Activated T-helper 9 cell treated with anti-CD3 and anti-CD28 coated beads, Interleukin-2, amount 50 U/mL, for 16 hours (primary cell): ENCODE measurements at places on chromosomes 7 and 10.

- no peak for DNase-seq
Measured at GRCh38 chr10:33573606-33574005, 239.1 kb upstream of the NRP1 start.

GRCh38 chr10:44879531-44879899 lies 31.6 kb upstream of the TMEM72 start:
- DNase-seq, result no peak

- DNase-seq, result no peak
Measured at GRCh38 chr10:7285522-7286322, 125.1 kb downstream of the SFMBT2 start.

- DNase-seq, result no peak
Measured at GRCh38 chr10:5654218-5654755, 12.1 kb downstream of the ASB13 start.

GRCh38 chr10:9635691-9636090 lies 1382.0 kb upstream of the CELF2 start:
- DNase-seq, result no peak

DNA sequence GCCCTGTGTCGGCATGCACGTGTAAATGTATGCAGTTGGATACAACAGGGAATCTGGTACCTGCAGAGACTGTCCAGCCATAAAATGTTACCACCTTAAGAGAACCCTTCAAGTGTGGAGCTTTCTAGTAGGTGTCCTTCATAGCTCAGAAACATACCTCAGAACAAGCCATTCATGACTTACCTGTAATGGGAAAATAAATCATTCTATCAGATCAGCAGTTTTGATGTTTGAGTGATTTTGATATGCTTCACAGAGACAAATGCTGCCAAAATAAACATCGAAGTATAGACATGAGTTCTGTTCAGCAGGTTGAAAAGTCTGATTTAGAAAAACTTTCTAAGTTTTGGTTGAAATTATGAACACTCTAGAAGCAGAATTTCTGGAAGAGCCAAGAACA lies 33.5 kb upstream of the UMAD1 start:
- no peak for DNase-seq

DNA sequence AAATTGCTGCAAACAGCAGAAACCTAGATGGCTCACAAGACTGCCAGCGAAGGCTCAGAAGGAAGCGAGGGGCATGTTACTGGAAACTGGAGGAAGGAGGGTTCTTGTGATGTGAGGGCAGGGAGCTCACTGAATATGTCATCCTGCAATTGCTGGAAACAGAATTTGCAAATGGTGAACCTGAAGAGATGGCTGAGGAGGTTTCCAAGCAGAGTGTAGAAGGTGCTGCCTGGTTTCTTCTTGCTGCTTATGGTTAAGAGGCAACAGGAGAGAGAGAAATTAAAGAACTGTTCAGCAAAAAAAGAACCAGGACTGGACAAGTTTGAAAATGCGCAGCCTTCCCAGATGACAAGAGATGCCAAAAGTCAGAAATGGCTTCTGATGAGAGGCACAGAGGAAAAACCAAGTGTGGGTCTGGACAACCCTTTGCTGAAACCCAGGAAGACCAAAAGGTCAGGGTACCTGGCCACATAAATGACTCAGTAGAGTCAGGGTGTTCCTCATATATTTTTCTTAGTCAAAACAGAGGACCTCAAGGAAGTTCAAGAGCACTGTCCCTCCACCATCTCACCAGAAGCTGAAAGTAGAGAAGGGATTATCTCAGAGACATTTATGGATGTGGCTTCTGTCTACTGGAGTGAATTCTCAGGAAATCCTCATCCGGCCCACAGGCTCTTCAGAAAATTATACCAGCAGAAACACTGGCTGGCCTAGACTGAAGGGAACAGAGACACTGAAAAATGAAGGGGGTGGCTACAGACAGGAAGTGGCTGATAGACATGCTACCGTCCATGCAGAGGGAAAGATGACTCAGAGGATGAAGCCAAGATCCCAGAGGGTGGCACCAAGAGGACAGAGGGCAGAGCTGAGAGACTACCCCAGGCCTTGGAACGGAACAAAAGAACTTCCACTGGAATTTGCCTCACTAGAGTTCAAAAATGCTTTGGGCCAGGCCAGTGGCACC lies 10.1 kb downstream of the PAPOLB start:
- no peak for DNase-seq

DNA sequence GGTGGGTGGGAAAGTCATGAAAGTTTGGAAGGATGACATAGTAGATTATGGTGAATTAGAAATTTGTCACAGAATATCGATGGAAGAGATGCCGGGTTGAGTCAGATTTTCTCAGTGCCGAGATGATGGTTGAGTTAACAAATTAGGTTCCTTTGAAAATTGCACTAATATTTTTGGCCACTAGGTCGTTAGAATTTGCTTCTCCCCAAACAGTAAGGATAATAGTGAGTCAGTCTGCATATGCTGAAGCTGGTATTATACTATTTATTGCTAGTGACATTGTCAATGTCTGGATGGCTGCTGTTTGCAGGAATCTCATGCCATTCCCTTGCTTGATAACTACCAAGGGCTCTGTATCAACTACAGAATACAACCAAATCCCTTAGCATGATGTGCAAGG lies 37.7 kb upstream of the MINDY3 start:
- no peak for DNase-seq

DNA sequence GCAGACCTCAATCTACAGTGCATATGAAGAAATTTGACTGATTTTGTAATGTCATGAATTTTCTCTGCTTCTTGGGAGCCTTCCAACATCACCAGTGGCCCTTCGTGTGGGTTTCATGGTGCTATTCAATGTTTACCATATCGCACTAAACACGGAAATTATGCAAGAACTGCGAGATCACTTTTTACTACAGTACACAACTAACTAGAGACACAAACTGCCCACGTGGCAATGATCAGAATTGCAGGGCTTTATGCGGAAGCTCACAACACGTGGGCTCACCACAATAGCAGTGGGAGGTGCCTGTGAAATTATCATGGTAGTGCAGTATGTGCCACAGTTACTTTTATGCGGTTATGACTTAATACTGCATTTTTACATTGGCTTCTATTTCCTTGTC lies 449.7 kb upstream of the KLF6 start:
- peak; percentile 50 for DNase-seq

- no peak for DNase-seq
Measured at GRCh38 chr7:33217595-33217994, 88.2 kb downstream of the BBS9 start.

DNA sequence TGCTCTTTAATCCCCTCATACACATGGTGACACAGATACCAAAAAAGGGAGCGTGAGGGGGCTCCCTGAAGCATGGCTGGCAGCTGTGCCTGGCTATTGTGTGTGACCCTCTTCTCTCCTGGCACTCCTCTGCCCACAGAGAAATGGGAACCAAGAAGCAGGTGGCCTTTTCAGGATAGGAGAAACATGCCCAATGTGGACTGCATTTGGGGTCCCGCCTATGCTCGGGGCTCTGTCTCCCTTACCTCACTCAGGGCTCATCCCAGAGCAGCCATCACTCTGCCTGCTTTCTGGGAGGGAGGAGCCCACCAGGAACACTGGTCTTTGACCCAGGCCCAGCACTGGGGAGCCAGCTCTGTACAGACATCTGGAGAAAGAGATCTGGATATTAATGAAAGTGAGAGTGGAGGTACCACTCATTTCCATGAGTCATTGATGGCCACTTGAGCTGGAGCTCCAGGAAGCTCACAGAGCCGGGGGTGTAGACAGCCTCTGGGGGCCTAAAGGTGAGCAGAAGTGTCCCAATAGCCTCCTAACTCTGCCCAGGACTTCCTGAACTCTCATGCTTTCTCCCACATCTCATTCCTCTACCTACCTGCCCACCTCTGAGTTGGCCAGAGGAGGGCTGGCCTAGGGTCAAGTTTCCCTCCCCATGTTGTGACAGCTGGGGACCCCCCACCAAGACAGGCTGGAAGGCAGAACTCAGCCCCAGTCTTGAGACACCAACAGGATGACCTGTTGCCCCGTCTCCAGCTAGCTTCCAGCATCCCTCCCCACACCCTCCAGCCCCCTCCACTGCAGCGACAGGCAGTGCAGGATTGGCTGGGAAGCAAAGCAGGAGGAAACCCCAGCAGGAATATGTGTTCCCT lies 42.6 kb downstream of the DRGX start:
- no peak for DNase-seq

- no peak for DNase-seq
Measured at GRCh38 chr10:60896810-60897209, 47.2 kb downstream of the RHOBTB1 start.

- no peak for DNase-seq
Measured at GRCh38 chr10:124350806-124351205, 67.9 kb downstream of the OAT start.

- no peak for DNase-seq
Measured at GRCh38 chr7:38819463-38819862, 89.5 kb downstream of the VPS41 start.

GRCh38 chr7:57404343-57404966 lies 45.5 kb upstream of the ZNF716 start:
- DNase-seq, result no peak

DNA sequence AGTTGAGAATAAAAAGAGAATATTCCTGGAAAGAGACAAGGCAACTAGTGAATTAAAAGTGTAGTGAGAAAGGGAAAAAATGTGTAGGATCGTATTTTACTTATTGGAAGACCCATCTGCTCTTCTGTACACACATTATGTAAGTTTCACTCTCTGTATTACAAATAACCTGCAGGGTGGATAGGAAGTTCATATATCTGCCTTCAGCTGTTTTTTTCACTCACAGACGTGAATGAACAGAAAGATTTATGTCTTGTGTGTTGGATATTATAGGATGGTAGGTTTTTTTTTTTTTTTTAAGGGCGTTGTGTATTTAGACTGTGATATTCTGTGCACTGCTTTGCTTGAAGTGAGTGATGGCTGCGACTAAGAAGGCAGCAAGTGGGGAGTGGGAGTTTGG lies 266.5 kb downstream of the AUTS2 start:
- DNase-seq, result no peak

DNA sequence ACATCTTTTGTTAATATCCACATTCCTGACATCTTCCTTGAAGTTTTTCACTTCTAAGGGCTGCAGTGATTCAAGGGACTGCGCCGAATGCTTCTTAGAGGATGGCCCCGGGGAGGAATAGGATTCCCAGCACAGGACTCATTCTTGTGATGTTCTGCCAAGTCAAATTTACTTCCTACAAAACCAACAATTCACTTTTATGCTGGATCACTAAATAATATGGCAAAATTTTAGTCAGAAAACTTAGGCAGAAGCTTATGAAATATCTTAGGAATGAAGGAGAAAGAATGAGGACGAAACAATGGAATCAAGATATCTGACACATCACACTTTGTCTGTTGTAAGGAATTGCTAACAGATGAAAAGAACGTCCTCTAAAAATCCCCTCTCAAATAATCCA lies 151.5 kb downstream of the JAZF1 start:
- DNase-seq, result no peak

DNA sequence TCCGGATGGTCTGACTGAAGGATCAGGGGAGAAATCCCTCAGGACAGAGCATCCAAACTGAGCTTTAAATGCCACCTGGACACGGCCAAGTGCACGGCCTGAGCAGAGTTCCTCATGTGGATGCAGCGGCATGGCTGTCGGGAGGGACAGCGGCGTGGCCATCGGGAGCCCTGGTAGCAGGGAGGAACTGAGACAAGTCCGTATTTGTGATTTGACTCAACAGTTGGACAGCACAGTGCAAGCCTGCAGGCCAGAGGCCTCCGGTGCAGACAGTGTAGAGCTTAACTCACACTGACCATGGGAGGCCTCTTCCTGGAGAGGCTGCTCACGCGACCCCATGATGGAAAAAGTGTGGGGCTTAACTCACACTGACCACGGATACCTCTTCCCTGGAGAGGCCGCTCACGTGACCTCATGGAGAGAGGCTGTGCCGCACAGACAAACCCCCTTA lies 207.4 kb downstream of the DIP2C start:
- no peak for DNase-seq

GRCh38 chr7:128827971-128828711 lies 2.1 kb upstream of the FLNC start:
- DNase-seq, result no peak

DNA sequence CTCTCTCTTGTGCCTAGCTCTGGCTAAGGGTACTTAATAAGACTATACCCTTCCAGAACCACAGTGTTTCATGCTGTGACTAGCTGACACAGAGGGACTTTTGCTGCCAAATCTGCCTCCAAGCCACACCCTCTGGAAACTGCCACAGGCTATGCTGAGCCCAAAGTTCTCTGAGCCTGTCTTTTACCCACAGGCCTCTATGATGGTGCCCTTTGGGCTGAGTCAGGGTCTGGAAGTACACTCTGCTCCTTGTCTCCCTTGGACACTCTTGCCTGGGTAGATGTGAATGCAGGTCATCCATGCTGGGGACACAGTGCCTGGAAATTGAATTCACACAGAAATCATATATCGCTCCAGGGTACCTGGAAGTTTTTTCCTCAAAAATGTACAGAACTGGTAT lies 22.6 kb downstream of the DYDC1 start:
- no peak for DNase-seq

DNA sequence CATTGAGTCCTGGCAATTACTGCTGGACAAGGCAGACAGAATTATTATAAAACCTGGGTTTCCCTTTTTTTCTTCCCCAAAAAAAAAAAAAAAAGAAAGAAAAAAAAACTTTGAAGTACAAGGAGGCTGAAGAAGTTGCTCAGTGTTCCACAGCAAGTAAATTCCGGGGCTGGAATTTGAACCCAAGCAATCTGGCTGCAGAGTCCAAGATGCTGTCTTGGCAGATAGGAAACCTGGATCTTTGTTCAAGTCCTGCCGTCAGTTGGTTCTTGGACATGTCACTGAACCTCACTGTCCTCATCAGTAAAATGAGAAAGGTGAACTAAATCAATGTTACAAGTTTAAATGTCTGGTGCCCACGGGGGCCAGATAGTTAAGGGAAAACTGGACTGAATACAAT lies 35.3 kb downstream of the ARID5B start:
- no peak for DNase-seq

- DNase-seq, result no peak
Measured at GRCh38 chr7:85185424-85186082, 1.3 kb downstream of the SEMA3D start.

GRCh38 chr10:4981722-4982471 lies 18.7 kb downstream of the AKR1C1 start:
- DNase-seq, result no peak

- no peak for DNase-seq
Measured at GRCh38 chr7:80284855-80285254, 150.2 kb downstream of the GNAI1 start.

- DNase-seq, result no peak
Measured at GRCh38 chr7:43637114-43637806, 54.4 kb downstream of the STK17A start.

- DNase-seq, result no peak
Measured at GRCh38 chr7:138238734-138239659, 162.7 kb downstream of the AKR1D1 start.

- DNase-seq, result no peak
Measured at GRCh38 chr7:24378871-24379616, 95.1 kb downstream of the NPY start.
